ENCODE measurements at places on chromosomes 11 and 22.

DNA sequence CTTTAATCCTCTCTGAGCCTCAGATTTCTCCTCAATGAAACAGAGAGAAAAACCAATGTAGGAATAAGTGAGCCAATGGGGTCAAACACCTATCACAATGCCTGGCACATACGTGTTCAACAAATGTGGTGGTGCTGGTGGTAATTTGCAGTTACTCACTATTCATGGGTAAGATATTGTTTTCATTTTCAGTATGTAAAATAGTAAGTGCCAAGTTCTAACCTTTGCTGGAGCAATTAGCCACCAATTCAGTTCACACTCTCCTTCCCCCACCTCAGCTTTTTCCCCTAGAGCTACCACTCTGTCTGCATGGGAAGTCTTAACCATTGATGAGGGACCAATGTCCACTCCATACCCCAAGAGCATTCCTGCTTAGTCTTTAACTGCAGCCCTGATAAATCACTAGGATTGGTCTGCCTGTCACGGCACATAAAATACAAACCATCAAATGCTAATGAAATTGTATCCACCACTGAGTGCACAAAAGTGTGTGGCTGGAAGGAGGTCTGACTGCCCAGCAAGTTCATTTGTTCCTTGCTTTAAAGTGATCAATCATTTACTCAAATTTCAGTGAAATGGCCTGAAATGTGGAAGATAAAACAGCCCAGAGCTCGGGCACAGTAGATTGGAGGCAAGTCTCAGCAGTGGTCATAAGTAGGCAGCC, 187.4 kb upstream of the API5 start:
- DNase-seq, result no peak

DNA sequence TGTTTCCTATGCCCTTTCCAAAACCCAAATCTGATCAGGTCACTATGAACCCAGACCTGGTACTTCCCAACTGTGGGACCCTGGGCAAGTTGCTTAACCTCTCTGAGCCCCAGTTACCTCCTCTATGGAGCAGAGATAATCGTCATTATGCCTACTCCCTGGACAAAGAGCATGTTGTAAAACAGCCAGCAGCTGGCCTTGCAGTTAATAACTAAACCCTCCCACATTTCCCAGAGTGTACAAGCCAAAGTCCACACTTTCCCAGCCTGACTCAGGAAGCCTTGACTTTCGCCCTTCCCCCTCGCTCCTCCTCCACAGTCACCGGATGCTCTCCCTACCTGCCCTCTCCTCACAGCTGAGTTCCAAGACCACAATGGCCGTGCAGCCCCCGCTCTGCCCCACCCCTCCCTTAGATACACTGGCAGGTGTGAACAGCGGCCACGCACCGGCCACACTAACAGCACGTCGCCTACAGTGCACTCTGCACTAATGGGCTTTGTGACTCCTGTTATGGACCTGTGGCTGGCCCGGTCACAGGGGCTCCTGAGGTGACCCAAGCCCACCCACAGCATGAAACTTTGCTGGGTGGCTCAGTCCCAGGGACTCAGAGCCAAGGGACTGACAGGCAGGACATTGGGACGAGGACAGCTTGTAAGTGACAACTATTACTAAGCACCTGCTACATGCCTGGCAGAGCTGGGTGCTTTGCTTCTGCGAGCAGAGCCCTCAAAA, 15.6 kb upstream of the MFNG start:
- no peak for DNase-seq

GRCh38 chr11:104763930-104764709, 134.1 kb downstream of the CASP12 start:
- DNase-seq, result no peak

DNA sequence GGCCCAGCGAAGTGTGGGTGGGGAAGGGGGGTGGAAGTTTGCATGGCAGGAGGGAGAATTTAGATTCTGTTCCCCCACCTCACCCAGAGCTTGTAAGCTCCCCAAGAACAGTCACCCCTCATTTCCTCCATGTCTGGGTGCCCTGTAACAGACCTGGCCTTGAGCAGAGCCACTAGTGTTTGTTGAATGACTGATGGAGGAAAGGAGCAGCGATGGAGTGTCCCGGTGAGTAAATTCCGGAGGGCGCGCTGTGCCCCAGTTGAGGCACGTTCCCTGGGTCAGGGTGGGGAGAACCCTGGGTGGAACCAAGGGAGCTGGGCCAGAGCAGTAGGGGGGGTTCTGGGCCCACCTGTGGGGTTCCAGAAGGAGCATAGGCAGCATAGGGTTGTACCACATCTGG, 827 bp downstream of the NAALADL1 start:
- DNase-seq, result no peak

DNA sequence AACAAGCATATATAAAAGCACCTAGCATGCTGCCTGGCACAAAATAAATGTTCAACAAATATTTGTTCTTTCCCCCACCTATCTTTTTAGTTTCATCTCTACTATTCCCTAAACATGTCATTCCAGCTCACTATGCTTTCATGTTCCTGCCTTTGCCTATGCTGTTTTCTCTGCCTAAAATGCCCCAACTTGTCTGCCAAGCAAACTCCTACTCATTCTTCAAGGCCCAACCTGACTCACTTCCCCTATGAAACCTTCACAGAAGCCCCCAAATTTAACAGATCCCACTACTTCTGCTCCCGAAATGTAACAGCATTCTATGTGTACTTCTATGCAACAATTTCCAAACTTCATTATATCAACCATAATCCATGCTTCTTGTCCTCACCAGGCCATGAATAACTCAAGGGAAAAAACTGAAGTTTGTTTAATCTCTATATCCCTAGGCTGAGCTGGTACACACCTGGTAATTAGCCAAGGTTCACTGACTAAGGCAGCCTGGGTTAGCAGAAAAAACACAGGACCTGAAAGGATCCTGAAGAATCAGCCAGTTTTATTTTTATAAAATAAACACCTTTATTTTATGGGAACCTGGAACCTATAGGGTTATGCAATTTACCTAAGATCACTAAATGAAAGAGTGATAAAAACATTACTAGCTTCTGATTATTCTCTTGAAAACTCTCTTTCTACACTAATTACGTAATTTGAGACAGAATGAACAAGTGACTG, 72.2 kb downstream of the PAK1 start:
- no peak for DNase-seq

- DNase-seq, result no peak
Measured at GRCh38 chr11:81987829-81988472, 745.7 kb downstream of the FAM181B start.

DNA sequence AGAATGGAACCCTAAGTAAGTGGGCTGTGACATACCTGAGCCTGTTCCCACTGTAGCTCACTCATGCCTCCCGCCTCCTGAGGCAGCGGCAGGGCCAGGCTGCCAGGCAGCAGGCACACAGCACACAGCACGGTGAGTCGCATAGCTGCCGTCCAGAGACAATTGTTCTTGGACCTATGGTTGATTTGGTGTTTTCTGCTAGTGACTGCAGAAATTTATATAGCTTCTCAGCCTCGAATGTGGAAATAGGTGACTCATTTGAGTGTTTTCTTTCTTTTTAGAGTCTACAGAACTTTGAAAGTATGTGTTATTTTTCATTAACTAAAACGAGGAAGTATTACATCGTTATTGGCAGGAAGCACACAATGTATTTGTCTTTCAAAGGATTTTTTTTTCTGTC, at the start of gene MMP7:
TSS of gene MMP7 (minus strand) at position 190 of the 400 bp plus-strand sequence. CDS start at position 143, 47 bp downstream.
- DNase-seq, result no peak

- DNase-seq, result no peak
Measured at GRCh38 chr11:41031551-41032060, 427.8 kb downstream of the LRRC4C start.

- no peak for DNase-seq
Measured at GRCh38 chr11:9692691-9693090, 28.8 kb downstream of the SWAP70 start.

DNA sequence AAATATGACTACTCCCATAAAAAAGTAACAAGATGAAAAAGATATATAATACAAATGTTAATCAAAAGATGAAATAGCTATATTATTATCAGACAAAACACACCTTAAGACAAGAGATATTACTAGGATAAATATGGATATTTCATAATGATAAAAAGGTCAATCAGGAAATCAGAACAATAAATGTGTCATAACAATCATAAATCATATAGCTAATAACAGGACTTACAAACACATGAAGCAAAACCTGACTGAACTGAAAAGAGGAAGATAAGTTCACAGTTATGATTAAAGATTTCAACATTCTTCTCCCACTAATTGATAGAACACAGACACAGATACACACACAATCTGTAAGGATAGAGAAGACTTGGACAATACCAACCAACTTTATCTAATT, 47.2 kb downstream of the EIF3M start:
- DNase-seq, result no peak

DNA sequence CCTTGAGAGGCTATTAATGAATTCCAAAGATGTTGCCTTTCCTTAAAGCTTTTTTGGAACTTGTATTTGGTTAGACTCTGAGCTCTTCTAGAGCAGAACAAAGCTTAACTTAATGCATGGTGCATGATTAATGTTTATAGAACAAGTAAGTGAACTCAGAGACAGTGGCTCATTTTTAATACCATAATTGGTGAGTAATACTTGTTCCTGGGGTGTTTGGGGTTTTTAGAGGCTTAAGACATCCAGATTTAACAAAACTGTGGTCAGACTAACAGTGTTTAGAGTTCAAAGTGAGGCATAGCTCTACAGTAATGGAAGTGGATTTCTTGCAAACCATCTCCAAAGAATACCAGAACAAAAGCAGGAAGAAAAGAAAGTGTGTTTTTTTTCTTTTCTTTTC, 73.7 kb upstream of the CTSC start:
- DNase-seq, result no peak

DNA sequence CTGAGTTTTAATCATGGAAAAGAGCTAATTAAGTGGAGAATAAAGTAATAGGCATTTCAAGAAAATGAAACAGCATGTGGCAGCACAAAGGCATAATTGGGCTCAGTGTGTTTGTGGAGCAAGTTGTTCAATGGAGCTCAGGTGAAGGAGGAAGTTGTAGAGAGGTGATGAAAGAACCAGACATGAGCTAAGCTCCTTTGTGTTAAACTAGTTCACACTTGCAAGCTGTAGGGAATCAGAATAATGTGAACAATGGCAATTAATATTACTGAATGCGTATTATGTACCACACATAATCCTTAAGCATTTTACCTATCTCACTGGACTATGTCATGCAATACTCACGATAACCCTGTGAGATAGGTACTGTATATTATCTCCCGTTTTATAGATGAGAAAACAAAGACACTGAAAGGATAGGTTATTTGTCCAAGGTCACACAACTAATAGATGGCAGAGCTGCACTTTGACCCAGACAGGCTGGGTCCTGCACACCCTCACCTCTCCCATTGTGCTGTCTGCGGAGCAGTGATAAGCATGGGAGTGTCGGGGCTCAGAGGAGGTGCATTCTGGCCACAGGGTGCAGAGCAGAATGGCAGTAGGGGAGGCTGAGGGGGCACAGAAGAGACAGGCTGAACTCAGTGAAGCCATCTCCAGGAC, 8.9 kb downstream of the OLFML1 start:
- no peak for DNase-seq

DNA sequence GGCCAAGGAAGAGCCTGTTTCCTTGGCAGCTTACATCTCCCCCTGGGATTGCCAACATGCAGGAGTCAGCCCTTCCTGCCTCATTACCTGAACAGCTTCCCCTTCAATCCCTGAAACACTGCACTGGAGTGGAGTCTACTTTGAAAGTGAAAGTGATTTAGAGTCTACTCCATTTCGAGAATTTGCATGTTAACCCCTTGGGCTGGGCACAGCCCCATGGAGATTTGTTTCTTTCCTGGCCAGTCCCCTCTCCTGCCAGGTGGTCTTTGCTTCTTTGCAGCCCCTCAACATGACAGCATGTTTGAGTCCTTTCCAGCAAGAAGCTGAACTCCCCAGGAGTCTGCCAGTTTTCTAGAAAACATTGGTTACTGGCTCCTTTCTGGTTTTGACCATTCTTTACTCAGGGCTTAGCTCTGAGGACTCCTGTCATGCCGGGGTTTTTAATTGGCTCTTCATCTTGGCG, 59.9 kb downstream of the TRAF6 start:
- no peak for DNase-seq

DNA sequence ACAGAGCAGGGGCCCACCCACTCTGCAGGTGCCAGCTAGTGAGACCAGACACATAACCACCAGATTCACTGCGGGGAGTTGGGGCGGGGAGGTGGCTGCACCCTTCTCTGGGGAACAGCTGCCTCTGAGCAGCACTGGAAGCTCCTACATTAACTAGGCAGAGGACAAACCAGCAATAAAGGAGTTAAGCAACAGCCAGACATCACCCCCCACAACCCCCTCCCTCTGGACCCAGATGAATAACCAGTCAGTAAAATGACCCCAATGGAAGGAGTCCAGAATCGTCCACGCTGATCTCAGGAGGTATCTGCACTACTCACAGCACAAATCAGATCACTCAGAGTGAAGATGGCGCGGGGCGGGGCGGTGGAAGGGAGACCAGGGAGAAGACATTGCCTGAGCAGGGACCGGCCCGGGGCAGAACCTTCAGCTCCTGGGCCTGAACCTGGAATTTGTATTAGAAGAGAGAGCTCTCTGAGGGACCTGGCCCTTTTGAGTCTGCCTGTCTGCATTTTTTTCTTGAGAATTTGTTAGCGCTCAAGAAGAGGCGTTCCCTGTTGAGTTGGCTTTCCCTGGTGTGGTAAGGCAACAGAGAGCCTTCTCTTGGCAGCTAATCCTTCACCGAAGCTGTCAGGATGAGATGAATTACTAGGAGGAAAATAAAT, 125.5 kb upstream of the NCAM1 start:
- DNase-seq, result no peak

DNA sequence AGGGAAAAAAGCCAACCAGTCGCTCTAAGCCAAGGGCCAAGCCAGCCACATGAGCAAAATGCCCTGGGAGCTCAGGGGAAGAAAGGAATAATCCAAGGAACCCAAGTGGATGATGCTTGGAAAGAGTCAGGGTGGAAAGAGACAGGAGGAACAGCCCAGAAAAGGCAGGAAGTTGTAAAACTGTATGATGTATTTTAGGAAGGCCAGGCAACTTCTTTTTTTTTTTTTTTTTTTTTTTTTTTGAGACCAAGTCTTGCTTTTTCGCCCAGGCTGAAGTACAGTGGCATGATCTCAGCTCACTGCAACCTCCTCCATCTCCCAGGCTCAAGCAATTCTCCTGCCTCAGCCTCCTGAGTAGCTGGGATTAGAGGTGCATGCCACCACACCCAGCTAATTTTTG, 1.6 kb downstream of the LGALS12 start:
- DNase-seq, result no peak

- DNase-seq, result no peak
Measured at GRCh38 chr11:27371489-27371888, 8.5 kb upstream of the CCDC34 start.

Data from NCI-H1930 (cell line).